ENCODE measurements at places on chromosomes 4 and X.

DNA sequence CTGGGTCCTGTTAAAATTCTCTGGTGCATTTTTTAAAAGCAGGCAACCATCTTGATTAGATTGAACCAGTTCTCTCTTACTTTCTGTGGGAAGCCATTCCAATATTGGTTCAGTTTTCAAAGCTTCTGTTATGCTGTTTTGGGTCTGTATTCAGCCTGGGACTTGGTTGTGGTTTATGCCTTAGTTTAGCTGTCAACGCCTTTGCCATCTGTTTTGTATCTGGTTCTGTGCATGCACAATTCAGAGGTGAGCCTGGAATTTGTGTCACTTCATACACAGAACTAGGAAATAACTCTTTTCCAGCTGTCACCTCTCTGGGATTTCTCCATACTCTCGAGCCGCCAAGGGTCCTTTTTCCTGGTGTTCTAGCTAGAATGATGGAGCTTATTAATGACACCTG lies 46.2 kb downstream of the STAP1 start:
- DNase-seq = no peak

- no peak for DNase-seq
Measured at GRCh38 chr4:62533573-62533972, 1333.4 kb downstream of the ADGRL3 start.

DNA sequence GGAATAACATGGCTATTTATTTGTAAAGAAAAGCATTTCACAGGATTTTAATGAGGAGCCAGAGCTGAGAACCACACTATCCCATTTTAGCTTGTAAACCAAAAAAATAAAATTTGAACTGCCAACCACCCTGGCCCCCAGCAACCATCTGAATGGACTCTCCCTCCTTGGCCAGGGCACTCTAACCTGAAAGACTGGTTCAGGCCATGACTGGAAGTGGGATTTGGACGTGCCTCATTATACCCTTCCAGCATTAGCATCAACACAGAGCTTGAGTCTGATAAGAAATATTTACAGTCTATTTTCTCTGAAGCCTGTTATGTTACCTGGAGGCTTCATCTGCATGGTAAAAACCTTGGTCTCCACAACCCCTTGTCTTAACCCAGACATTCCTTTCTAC lies 30.0 kb downstream of the METAP1 start:
- no peak for DNase-seq

- DNase-seq = no peak
Measured at GRCh38 chr4:123835831-123836590, 439.4 kb downstream of the SPRY1 start.

DNA sequence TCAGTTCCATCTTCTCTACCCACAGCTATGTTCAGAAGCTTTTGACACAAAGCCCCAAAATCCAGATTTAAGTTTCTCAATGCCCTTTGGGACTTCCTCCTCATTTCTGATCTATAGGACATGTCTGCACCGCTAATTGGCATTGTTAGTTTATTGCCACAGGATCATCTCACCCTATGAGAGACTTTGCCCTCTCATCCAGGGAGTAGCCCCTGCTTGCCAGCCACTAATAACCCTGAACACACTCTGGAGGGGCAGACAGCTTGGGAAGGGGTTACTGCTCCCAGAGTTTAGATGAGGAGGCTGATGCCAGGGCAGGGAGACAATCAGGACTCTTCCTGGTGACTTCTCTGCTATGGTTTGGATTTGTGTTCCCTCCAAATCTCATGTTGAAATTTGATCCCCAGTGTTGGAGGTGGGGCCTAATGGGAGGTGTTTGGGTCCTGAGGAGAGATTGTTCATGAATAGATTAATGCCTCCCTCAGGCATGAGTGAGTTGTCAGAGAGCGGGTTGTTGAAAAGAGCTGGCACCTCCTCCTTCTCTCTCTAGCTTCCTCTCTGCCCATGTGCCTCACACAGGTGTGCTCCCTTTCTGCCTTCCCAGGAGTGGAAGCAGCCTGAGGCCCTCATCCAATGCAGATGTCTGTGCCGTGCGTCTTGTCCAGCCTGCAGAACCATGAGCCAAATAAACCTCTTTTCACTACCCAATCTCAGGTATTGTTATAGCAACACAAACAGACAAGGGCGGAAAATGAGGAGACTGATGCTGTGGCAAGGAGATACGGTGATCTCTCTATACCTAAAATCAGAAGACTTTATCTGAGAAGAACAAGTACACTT lies 3.6 kb upstream of the SCARB2 start:
- DNase-seq = no peak

- DNase-seq = no peak
Measured at GRCh38 chr4:726235-726787, 20.7 kb downstream of the PCGF3 start.

GRCh38 chr4:153900426-153900825 lies 111.5 kb upstream of the SFRP2 start:
- no peak for DNase-seq

- DNase-seq = no peak
Measured at GRCh38 chr4:93409035-93409434, 419.5 kb upstream of the ATOH1 start.

GRCh38 chrX:19127649-19128168 lies 5.4 kb upstream of the ADGRG2 start:
- DNase-seq = no peak

DNA sequence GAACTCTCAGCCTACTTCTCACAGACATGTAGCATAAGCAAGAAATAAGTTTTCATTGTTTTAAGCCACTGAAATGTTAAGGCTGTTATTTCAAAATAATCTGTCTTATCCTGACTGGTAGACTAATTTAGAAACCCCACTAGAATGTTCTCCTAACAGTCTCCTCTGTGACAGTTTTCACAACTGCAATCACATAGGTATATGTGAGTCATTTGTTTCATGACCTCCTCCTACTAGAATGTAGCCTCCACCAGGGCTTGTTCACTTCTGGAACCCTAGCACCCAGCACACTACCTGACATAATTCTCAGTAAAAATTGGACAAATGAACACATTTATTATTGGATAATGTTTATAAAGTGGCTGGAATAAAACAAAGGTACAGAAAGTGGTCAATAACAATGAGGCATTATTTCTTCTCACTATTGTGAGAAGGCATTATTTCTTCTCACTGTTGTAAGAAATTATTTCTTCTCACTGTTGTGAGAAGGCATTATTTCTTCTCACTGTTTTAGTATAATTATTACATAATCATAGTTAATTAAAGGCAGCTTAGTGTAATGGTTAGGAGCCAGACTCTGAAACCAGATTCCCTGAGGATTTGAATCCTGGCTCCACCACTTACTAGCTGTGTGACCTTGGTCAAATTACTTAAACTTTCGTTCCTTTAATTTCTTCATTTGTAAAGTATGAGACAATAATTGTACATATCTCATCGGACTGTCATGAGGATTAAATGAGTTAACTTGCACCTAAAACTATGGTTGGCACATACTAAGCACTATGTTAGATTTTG lies 251.5 kb downstream of the RASL11B start:
- no peak for DNase-seq

DNA sequence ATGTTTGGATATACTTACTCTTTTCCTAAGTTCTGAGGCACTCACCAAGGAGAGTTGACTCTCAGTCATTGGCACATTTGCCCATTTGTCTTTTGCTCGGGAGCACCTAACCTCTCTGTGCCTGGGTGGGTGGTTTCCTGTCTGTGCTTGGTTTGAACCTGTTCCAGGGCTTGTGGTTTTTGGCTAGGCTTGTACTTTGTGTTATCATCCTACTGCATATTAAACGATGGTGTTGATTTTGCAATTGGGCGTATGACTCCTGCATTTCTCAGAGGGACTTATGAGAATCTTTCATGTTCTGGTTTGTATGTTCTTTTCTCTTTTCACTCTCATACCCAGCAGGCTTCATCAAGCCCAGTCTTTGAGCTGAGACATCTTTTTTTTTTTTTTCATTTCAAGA lies 161.7 kb downstream of the BTC start:
- no peak for DNase-seq

GRCh38 chrX:8034058-8034457 lies 106.8 kb upstream of the PNPLA4 start:
- DNase-seq = no peak

DNA sequence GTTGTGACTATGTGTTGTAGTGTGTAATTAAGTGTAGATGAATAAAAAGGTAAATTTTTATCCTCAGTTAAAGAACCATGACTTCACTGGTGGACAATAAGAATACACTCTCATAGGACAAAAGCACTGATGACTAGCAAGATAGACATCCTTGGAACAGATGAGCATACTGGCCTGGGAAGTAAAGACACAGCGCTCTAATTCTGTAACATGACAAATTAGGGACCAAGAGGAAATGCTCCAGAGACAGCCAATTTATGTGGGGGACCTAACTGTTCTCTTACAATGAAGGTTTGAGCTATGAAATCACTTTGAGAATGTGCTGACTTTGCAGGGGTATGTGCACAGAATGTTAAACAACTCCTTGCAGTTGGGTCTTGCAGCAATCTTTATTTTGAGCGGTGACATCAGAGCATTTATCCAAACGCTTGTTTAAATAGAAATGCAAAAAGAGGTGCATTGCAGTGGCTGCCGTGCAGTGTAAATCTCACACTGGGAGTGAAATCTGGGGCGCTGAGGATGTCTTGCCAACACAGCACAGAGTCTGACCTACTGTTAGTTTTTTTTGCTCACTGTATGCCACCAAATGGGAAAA lies 109.3 kb downstream of the MAGEC2 start:
- no peak for DNase-seq

DNA sequence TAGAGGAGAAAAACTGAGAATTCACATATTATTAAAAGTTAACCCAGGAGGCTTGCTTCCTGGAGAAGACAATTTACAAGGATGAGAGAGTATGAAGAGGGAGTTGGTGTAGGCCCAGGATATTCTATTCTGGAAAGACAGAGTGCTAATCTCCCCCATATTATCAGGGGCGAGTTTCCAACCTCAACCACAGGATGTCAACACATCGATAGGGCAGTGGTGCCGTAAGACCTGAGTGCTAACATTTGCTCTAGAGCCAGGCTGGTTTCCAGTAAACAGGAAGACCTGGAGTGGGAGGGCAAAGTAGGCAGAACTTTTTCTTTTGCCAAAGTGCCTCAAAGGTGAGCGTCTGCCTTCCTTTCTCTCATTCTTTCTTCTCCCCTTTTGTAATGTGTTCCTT lies 2.8 kb upstream of the AWAT1 start:
- DNase-seq = no peak

- DNase-seq = no peak
Measured at GRCh38 chr4:140095694-140096482, 58.1 kb downstream of the MAML3 start.

- no peak for DNase-seq
Measured at GRCh38 chrX:8179656-8180055, 8.6 kb upstream of the VCX2 start.

- DNase-seq = no peak
Measured at GRCh38 chr4:10007793-10008608, 13.3 kb downstream of the SLC2A9 start.

DNA sequence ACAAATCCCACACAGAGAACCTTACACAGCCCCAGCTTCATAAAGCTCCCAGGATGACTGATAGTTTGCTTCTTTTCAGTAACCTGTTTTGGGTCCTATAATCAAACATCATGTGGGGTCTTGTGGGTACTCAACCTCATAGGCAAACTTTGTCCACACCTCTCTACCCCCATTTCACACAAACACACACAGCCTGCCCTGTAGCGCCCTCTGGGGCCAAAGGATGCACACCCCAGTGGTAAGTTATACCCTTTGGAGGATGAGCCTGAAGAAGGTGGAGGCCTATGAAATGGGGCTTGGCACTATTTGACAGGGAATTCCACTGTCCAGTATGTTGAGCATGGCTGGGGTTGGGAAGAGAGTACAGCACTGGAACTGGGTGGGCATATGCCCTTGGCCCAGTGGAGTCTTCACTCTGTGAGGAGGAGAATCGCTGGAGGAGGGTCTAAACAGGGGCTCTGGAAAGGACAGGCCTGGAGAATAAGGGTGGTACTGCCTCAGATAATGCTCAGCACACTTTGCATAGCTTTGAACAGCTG lies 30.5 kb upstream of the COL25A1 start:
- no peak for DNase-seq

DNA sequence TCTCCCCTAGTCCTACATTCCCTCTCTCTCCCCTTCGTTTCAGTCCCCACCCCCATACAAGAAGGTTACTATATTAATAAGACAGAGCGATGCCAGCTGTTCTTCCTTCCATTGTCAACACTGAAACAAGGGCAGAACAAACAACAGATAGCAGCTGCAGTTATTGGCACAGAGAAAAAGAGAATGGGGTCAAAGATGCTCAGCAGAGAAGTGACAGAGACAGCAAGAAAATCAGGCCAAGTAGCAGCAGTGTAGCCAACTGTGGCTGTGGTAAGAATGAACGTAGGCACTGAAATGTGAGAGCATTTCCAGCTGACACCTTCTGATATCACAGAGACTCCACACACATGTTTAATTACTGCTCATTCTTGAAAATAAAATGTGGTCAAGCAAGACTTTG lies 641.8 kb downstream of the FSTL5 start:
- DNase-seq = no peak

- DNase-seq = no peak
Measured at GRCh38 chrX:41301438-41301824, 32.5 kb upstream of the DDX3X start.

- DNase-seq = no peak
Measured at GRCh38 chr4:102328045-102328444, 17.2 kb downstream of the SLC39A8 start.

- no peak for DNase-seq
Measured at GRCh38 chr4:150944660-150945059, 70.4 kb downstream of the LRBA start.

GRCh38 chr4:118757761-118758251 lies 72.6 kb downstream of the METTL14 start:
- DNase-seq = no peak

- DNase-seq = no peak
Measured at GRCh38 chr4:156672492-156673305, 298.9 kb downstream of the PDGFC start.

DNA sequence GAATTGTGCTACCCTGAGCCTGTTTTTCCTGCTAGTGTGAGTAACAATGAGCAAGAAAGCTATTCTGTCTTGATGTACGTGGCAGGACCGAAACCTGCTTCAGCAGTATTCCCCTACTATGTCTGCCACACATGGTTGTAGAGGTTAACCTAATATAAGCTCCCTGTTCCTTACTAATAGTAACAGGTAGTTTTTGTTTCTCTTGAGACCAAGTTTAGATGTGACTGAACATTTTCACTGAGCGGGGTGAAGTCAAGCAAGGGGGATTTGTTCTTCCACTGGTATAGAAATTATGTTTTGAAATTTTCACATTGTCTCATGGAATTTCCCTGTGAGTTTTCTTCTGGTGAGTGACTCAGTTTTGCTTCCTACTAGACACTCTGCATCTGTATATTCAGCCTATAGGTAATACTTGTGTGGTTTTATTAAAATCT lies 37.3 kb downstream of the RRAGB start:
- DNase-seq = no peak

GRCh38 chr4:137514406-137515111 lies 17.7 kb downstream of the PCDH18 start:
- no peak for DNase-seq

DNA sequence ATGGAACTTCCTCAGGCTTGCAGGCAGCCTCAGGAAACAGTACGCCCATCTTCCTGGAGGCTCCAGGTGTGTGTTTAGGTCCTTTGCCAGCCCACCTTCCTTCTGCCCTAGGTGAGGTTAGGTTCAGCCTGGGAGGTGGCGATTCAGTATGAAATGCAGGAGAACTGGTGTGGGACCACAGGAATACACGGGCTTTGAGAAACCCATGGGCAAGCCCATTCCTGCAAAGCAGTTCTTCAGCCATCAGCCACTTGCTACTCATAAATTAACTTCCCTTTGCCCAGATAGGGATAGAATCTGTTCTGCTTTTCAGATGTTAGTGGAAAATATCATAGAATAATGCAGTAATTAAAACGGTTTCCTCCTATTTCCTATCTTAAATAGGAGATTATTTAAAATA lies 32.2 kb downstream of the TBC1D14 start:
- no peak for DNase-seq
